CD4-positive, alpha-beta T cell treated with Interleukin-15 for 4 hours (primary cell): ENCODE measurements at places on chromosomes 5 and 9.

DNA sequence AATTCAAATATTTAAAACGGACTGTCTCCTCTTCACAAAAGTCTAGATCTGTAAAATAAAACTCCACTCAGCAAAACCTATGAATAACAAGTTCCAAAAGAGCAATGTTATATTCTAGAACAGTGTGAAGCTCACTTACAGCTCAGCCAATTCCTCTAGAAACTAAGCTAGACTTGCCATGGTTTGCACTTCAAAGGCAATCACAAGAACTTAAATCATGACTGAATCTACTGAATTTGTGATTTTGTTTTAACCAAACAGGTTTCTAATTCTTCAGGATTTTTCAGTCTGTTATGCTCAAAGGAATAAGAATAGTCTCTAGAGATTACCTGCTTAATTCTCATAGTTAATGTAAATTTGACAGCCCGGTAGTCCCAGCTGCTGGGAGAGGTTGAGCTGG is 1.4 kb upstream of the PKD2L2 start:
- DNase-seq: no peak

DNA sequence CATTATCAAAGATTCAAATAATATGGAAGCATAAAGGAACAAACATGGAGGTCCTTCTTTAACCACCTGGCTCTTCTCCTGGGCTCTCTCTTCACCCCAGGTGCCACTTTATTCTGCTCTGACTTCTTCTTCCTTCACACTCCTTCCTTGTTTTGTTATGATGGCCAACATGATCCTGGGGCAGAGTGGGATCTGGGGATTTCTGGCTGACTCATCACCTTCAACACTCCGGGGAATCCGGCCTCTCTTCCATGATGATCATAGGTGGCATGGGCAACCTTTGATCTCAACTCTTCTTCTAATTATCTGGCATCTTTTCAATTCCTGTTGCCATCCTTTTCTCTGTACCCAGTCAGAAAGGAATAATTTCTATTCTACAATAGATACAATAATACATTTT is 62.1 kb upstream of the TRPC7 start:
- DNase-seq: no peak

GRCh38 chr5:53239301-53239990 is 129.9 kb upstream of the MOCS2 start:
- no peak for DNase-seq

GRCh38 chr9:114737118-114737517 is 55.1 kb upstream of the TEX48 start:
- DNase-seq: no peak
